Iris pigment epithelial cell (primary cell): ENCODE measurements at places on chromosomes 3 and 15.

DNA sequence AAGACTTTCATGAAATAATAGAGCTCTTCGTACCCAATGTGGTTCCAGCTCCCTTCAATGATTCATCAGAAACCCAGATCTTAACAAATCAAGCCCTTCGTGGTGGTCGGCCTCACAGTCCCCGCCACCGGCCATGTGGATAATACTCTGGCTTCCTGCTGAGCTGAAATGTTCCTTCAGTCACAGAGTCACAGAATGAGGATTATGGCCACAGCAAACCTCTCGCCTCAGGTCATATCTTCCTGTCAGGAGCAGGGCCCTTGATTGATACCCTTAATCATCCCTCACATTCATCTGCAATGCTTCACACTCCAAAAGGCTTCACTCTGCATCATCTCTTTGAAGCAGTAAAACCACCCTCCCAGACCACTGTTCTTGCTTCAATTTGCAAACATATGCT is 452.6 kb downstream of the OCA2 start:
- no peak for DNase-seq

DNA sequence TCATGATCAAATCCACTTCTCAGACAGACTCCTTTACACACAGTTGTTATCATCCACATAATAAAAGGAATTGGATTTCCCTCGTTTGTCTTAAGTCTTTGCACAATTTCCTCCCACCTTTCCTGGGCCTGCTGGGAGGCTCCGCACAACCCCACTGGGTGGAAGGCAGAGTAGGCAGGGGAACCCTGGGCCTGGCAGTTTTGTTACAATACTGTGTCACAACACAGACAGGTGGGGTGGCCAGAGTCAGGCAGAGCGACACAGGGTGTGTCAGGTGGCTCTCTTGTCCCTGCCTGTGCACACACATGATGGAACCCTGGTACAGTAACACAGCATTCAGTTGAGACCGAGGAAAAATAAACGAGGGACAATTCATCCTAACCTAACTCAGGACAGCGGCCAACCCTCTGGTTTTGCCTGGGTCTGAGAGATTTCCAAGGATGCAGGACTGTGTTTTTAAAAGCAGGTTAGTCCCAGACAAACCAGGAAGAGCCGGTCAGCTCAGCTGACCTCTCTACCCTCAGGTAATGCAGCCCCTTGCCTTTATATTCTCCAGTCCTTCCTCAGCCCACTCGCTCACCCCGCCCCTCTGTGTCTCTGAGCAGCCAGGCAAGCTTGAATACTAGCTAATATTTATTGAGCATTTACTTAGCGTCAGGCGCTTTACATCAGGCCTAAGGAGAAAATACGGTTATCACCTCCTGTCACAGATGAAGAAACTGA is 8.8 kb upstream of the FAM174B start:
- no peak for DNase-seq

DNA sequence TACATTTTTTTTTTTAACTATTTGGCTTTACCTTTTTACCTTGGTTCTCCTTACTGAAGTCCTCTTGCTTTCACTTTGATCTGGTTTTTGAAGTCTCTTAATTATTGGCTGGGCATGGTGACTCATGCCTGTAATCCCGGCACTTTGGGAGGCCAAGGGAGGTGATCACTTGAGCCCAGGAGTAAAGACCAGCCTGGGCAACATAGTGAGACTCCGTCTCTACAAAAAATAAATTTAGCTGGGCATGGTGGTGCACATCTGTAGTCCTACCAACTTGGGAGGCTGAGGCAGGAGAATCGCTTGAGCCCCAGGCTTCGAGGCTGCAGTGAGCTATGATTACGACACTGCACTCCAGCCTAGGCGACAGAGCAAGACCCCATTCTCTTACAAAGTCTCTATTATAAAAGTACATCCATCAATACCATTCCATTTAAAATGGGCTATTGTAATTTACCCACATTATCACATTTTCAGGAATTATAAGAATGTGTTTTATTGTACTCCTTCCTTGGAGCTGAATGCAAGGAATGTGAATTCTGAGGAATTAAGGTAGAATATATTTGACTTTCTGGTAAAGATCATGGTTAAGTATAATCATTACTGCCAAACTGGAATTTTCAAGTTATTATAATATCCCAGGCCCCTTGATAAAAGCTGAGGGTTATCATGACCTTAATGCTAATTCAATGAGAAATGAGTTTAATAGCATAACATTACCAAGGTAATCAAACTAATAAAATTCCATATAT is 49.0 kb downstream of the MSL2 start:
- no peak for DNase-seq

DNA sequence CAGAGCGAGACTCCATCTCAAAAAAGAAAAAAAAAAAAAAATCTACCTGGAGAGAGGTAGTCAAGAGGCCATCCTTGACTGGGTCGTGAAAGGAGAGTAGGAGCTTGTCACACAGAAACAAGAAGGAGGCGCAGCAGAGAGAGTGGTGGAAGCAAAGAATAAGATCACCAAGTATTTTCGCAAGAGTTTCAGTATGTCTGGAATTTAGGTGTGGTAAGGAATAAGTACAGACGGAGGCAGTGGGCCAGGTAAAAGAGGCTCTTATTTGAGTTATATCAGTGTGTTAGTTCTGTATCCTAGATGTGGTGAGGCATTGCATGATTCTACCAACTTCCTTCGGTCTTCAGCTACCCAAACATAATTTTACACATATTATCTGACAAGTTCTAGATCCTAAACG is 14.6 kb upstream of the ATP10A start:
- DNase-seq, result no peak

DNA sequence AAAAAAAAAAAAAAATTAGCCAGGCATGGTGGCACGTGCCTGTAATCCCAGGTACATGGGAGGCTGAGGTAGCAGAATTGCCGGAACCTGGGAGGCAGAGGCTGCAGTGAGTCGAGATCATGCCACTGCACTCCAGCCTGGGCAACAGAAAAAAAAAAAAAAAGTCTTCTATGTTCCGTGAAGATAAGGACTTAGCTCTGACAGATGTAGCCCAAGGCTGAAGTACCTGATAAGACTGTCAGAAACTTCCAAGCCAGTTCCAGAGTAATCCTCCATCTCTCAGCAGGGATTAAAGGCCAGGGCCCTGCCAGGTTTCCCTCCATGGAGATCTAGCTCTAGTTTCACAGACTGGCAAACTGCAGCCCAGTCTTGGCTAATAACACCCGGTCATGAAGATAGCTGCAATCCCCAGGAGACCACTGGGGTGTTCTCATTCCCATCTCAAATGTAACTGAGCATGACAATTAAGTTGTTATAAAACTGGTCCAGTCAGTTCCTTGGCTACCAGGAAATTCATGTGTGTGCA is 8.5 kb downstream of the CDCP1 start:
- no peak for DNase-seq

- no peak for DNase-seq
Measured at GRCh38 chr15:83380059-83380458, 67.1 kb upstream of the SH3GL3 start.

GRCh38 chr3:122305818-122306621 is 19.0 kb upstream of the CSTA start:
- DNase-seq, result no peak

DNA sequence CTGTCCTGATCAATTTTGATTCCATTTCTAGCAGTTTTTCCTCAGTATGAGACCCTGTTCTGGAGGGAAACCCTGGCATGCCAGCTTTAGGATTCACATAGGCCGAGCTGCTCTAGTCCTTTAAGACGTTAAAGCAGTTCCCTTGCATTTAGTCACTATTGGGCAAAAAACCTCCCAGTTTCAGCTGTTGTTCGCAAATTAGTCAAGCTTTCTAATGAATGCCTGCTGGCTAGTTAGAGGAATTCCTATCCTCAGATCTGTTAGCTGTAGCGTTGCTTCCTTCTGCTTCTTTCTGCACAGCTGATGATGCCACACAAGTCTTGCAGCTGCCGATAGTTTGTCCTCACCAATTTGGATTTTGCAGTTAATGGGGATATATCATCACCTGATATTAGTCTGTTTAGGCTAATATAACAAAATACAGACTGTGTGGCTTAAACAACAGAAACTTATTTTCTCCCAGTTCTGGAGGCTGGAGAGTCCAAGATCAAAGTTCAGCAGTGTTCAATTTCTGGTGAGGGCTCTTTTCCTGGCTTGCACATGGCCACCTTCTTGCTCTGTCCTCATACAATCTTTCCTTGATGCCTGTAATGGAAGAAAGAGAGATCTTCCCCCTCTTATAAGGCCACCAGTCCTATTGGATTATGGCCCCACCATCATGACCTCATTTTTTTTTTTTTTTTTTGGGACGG is 7.5 kb upstream of the UBL7 start:
- DNase-seq, result no peak

GRCh38 chr3:129503471-129504291 is 24.8 kb upstream of the RHO start:
- peak; percentile 53 for DNase-seq

- peak; percentile 77 for DNase-seq
Measured at GRCh38 chr15:80934761-80935221, 54.8 kb downstream of the MESD start.

GRCh38 chr3:107426223-107426622 is 49.0 kb downstream of the CCDC54 start:
- no peak for DNase-seq

GRCh38 chr15:95127356-95127755 is 896.0 kb downstream of the MCTP2 start:
- peak; percentile 87 for DNase-seq

DNA sequence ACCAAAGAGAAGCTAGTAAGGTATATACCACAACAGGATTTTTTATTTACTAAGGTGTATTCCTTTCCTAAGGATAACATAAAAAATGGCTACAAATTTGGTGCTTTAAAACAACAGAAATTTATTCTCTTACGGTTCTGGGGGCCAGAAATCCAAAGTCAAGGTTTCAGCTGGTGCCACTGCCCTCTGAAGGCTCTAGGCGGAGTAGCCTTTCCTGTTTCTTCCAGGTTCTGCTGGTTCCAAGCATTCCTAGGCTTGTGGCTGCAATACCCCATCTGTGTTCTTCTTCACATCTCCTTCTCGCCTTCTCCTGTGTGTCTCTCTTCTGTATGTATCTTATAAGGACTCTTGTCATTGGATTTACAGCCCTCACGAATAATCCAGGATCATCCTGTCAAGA is 549.9 kb downstream of the GRM7 start:
- no peak for DNase-seq

DNA sequence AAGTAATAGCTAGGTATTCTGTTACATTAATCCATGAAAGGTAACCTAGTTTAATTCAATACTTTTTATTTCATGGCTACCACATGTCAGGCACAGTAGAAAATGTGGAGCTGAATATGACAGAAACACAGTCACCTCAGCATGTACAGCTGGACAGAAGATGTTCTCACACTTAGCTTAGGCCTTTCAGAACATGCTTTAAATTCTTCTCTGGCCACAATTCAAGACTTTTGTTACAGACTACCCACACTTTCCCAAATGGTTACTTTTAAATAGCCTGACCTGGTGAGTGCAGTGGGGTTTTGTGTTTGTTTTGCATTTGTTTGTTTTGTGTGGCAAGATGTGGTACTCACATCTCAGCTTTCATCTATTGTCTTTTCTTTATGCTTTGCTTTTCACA is 1079.5 kb downstream of the IGSF11 start:
- no peak for DNase-seq

- DNase-seq, result no peak
Measured at GRCh38 chr15:22885120-22885519, 46.7 kb downstream of the NIPA2 start.
